Fibroblast of skin of right biceps (primary cell): ENCODE measurements at places on chromosomes 3 and 15.

DNA sequence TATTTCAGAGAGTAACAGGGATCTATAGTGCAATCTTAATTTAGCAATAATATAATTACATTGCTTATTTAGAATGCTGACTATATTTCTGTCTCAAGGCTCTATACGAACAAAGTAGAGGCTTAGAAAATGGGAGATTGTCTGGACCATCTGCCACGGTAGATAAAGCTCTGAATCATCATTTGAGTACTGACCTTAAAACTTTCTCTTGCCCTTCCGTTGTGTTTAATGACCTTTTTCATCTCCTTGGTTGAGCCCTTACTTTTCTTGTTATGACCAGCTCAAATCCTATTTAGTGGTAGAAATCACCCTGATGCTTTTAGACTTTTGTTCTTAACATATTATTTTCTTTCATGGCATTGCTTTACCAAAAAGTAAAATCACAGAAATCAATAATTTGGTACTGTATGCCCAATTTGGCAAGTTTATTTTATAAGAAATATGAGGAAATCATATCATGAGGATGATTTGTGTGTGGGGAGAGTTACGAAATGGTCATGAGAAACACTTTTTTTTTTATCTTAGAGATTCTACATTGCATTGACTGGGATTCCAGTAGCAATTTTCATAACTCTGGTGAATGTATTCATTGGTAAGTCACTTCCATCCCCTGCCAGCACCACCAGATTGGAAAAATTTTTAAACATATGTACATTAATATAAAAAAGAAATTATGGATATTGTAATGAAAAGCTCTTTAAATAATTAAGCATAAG lies 11.0 kb downstream of the NDUFB5 start:
- DNase-seq, result peak; percentile 4

GRCh38 chr15:78766041-78766440 lies 45.2 kb downstream of the ADAMTS7 start:
- DNase-seq, result no peak

GRCh38 chr15:101637516-101637915 lies 14.7 kb downstream of the TM2D3 start:
- DNase-seq, result no peak

- DNase-seq, result no peak
Measured at GRCh38 chr15:77571741-77572140, 61.0 kb downstream of the LINGO1 start.

DNA sequence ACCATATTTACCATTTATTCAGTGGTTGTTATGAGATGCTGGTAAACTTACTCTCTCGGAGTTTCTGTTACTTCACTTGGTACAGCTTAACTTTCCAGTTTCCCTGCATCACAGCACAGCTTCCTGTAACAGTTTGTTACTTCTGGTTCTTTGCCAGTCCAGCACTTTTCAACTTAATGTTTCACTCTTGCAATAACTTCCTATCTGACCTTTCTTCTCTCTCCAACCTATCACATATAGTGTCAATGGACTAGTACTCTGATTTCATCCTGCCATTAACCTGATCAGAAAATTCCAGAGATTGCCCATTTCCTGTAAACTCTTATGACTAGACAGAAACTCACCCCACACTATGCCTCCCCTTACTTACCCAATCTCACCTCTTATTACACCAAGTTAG lies 3.9 kb upstream of the ATP11B start:
- DNase-seq, result no peak

DNA sequence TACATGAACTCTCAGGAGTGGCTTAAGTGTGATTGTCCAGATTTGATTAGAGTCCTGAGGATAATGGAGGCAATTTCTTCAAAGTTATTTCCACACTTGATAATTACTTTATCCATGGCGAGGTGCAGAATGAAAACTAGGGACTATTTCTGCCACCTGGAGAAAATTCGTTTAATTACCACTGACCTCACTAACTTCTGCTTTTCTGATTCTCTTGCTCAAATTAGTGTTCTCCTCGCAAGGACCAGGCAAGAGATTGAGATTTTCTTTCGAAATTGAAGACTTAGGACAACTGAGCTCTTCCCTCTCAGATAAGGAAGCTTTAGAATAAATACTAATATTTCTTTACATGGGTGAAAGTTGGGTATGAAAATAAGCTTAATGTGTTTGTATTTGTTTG lies 135.2 kb downstream of the RYR3 start:
- DNase-seq, result no peak

- no peak for DNase-seq
Measured at GRCh38 chr3:111794711-111795110, 64.4 kb upstream of the PHLDB2 start.

DNA sequence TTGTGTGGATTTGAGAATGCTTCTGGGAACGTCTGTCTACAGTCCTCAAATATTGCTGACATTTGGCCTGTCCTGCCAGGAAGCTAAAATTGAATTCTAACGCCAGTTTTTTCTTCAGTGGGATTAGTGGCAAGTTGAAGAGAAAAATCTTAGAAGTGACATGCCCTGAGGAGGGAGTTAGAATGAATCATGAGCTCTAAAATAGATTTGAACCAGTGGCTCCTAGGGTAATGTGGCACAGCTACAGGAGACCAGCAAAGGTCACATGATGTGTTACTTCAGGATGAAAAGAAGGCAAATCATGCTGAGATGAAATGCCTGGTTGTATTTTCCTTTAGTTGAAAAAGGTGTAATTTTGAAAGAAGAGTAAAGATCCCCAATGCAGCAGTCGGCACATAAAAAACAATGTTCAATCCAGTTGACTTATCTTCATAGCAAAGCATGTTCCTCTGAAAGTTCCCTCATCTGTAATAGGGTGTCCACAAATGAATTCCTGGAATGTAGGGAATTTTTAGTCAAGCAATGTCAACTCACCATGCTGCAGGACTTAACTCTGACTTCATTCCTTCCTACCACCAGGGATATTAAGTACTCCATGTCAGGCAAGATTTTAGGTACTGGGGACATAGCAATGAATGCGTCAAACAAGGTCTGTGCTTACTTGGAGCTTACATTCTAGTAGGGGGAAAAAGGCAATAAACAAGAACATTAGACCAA lies 171.6 kb downstream of the CADPS start:
- peak; percentile 73 for DNase-seq

- no peak for DNase-seq
Measured at GRCh38 chr3:194196876-194197275, 60.9 kb downstream of the HES1 start.

GRCh38 chr3:6989608-6990291 lies 128.8 kb downstream of the GRM7 start:
- no peak for DNase-seq

DNA sequence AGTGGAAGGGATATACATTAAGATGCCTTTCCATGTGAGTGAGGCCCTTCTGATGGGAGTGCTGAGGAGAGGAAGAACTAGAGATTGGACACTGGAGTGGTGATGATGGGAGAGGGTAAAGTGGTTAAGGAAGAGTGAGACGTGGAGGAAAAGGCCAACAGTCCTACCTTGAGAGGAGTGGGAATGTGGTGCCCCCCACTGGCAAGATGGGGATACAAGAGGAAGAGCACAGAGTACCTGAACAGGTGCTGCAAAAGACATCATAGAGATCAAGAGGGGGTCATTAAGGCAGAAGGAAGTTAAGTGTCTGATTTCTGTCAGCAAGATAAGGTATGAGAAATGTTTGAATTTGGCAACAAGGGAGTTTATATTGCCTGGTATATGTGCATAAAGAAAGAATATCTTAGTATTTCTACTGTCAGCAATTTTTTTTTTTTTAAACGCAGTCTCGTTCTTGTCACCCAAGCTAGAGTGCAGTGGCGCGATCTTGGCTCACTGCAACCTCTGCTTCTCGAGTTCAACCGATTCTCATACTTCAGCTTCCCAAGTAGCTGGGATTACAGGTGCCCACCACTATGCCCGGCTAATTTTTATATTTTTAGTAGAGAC lies 34.0 kb downstream of the ARIH2 start:
- no peak for DNase-seq

GRCh38 chr3:27428446-27428845 lies 55.7 kb downstream of the SLC4A7 start:
- DNase-seq, result no peak

DNA sequence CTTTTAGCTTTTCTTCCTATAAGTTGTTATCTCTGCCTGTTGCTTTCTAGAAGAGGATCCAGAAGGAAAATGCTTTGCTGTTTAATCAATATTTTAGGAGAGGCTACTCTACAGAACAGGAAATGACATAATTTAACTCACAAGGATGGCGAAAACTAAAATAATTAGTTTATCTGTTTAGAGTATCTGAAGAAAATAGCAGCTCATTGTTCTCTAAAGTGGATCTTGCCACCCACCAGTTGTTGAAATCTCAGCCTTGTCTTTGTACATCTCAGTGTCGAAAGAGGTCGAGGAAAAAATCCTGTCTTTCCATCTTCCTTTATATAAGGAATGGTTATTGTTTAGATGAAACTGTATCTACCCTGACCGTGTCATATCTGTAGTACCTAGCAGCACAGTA lies 126.6 kb downstream of the ZNF609 start:
- DNase-seq, result no peak

DNA sequence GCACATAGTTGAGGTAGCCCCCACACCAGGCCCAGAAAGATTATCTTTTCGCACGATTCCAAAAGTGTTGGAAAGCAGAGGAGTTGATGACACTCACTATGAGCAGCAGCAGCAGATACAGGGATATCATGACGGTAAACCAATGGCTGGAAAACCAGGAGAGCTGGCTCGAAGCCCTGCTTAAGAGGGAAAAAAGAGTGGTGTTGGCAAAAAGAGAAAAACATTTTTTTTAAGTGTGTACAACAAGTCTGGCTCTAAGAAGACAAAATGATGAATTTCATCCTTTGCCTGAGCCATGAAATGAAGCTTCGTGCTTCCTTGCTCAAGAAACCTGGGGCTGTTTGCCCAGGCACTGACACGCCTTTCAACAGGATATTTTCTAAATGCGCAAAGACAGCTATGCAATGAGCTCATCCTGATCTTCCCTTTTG lies 27.3 kb downstream of the PARP16 start:
- no peak for DNase-seq
